ENCODE measurements at places on chromosomes 1 and 21. TPM values are rescaled to one million over a fixed set of nuclear protein-coding genes. Genes with fewer than 3 reads are reported as not detected.

The CYP2J2 gene
- 0.18 TPM for total RNA-seq

The TMEM240 gene
- 20.5 TPM for total RNA-seq

The PLA2G2F gene
- not detected for total RNA-seq

The OR2G6 gene
- not detected for total RNA-seq

The PRDM2 gene
- 5.2 TPM for total RNA-seq

The GJA8 gene
- total RNA-seq = not detected

Data from myometrial cell (primary cell).